ENCODE measurements at places on chromosomes 12 and 14. TPM values are rescaled to one million over a fixed set of nuclear protein-coding genes. Genes with fewer than 3 reads are reported as not detected.

GRCh38 chr12:89327486-89328094 lies 24.7 kb downstream of the DUSP6 start:
- no peak overlapping the region for H3K27ac ChIP-seq
- DNase-seq = no peak
- H3K36me3 ChIP-seq = no peaks in the 10 kb centered on the region
- no peaks in the 10 kb centered on the region for H3K27me3 ChIP-seq

TAS2R13 gene
- 2.5 TPM for total RNA-seq

- no peak for DNase-seq
- H3K36me3 ChIP-seq = peaks cover 50% of the 10 kb centered on the region
- H3K4me3 ChIP-seq = no peak overlapping the region
- H3K27me3 ChIP-seq = no peaks in the 10 kb centered on the region
- H3K27ac ChIP-seq = no peak overlapping the region
Measured at GRCh38 chr12:105212438-105212837, 23.5 kb downstream of the APPL2 start.

- H3K4me3 ChIP-seq = no peak overlapping the region
- H3K27me3 ChIP-seq = no peaks in the 10 kb centered on the region
- DNase-seq = no peak
- H3K27ac ChIP-seq = no peak overlapping the region
- H3K36me3 ChIP-seq = no peaks in the 10 kb centered on the region
- no peaks in the 10 kb centered on the region for H3K4me1 ChIP-seq
Measured at GRCh38 chr14:78005325-78005724, 164.8 kb upstream of the NRXN3 start.

DNA sequence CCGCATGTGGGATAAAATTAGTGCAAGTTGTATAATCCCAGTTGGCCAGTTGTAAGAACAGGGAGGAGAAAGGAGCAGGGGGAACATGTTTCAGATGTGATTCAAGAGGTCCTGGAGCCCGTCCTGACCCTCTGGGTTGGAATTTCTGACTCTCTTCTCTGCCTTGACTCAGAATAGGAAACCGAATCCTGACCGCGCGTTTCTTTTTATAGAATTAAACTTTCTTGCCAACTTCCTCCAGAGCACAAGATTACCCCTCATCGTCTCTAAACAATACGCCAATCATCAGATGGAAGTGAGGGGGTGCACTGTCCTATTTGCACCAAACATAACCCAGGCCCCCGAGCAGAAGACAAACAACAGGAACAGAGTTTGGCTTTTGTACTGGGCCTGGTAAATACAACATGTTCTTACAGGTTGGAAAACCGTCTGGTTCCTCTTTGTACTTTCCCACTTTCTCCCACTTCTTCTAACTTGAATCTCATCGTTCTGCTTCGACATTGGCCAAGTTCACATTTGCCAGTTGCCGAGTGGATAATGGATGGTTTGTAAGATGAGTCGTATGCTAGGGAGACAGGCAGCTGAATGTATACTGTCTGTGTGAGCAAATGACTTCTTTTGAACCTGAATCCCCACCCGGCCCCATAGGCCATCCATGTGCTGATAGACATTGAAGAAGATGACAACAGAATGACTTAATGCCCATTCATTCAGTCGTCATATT lies 42.6 kb upstream of the MED13L start:
- no peaks in the 10 kb centered on the region for H3K27me3 ChIP-seq
- no peak for DNase-seq
- no peaks in the 10 kb centered on the region for H3K36me3 ChIP-seq
- H3K27ac ChIP-seq = no peak overlapping the region
- no peak overlapping the region for H3K4me3 ChIP-seq

PZP gene
- not detected for total RNA-seq

DNA sequence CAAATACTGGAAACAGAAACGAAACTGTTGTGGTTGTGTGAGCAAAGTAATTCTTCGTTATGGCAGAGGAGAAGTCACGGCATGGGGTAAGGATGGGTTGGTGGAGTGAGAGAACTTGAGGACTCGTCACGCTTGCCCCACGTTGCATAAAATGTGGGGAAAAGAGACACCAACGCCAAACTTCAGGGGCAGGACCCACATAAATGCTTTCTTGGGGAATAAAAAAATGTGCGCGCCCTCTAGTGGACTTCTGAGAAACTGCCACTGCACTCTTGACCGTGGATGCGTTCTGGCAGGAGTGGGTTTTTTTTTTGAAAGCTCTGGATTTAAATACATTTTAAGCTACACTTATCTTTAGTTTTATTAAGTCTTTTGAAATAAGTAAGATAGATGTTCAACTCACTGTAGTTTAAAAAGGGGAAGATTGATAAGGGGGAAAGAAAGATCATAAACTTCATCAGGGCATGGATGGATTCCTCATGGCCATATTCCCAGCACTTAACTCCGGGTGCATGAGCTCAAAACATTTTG lies 4.1 kb upstream of the IGF1 start:
- H3K27me3 ChIP-seq = peaks cover 5% of the 10 kb centered on the region
- DNase-seq = peak; percentile 71
- H3K36me3 ChIP-seq = no peaks in the 10 kb centered on the region
- no peak overlapping the region for H3K27ac ChIP-seq

DNA sequence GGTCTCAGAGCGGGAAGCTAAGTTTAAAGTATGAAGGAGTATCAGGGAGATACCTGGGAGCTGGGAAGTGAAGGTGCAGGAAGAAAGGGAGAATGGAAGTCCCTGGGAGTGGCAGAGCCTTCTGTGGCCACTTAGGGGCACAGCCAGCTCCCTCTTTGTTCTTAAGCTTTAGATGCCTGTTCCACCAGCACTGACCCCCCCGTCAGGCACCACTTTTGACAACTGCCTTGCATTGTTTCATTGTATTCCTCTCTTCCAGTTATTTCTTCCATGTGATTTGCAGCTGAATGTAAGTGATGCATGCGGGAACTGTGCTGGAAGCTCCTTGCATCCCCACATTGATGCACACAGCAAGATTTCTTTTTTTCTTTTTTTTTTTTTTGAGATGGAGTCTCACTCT lies 2.6 kb downstream of the GALNT16 start:
- H3K36me3 ChIP-seq = no peaks in the 10 kb centered on the region
- H3K27ac ChIP-seq = no peak overlapping the region
- H3K4me3 ChIP-seq = no peak overlapping the region
- H3K4me1 ChIP-seq = peaks cover 9% of the 10 kb centered on the region

- H3K4me1 ChIP-seq = no peaks in the 10 kb centered on the region
- no peaks in the 10 kb centered on the region for H3K27me3 ChIP-seq
- H3K4me3 ChIP-seq = no peak overlapping the region
- DNase-seq = no peak
- H3K36me3 ChIP-seq = no peaks in the 10 kb centered on the region
- H3K27ac ChIP-seq = no peak overlapping the region
Measured at GRCh38 chr12:123896767-123897166, 75.9 kb downstream of the CCDC92 start.

GRCh38 chr14:68474741-68475140 lies 318.1 kb downstream of the ZFP36L1 start:
- no peak overlapping the region for H3K27ac ChIP-seq
- no peak for DNase-seq
- no peaks in the 10 kb centered on the region for H3K36me3 ChIP-seq
- no peaks in the 10 kb centered on the region for H3K27me3 ChIP-seq
- no peak overlapping the region for H3K4me3 ChIP-seq
- H3K4me1 ChIP-seq = peaks cover 22% of the 10 kb centered on the region

DNA sequence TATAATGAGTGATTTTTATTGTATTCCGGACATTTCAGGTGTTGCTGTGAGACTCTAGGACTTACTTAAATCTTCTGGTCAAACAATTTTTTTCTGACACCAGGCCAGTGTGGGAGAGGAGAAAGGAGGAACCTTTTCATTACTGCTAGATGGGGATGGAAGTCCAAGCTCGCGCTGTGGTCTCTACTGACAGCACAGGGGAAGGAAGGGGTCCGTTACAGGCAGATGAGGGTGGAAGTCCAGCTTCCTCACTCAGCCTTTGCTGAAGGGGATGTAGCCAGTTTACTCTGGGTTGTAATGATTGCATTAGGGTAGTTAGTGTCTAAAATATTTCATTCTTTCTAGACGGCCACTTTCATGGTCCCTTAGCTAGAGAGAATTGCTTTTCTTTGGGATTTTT lies 26.3 kb upstream of the ST8SIA1 start:
- no peaks in the 10 kb centered on the region for H3K36me3 ChIP-seq
- H3K27ac ChIP-seq = no peak overlapping the region
- no peaks in the 10 kb centered on the region for H3K4me1 ChIP-seq
- H3K4me3 ChIP-seq = no peak overlapping the region
- no peaks in the 10 kb centered on the region for H3K27me3 ChIP-seq
- DNase-seq = no peak

GRCh38 chr14:105993814-105994213 lies 467.4 kb downstream of the TMEM121 start:
- no peak overlapping the region for H3K4me3 ChIP-seq
- H3K36me3 ChIP-seq = no peaks in the 10 kb centered on the region
- peaks cover under 1% of the 10 kb centered on the region for H3K27me3 ChIP-seq

- H3K27ac ChIP-seq = no peak overlapping the region
- no peaks in the 10 kb centered on the region for H3K36me3 ChIP-seq
- no peak for DNase-seq
- no peak overlapping the region for H3K4me3 ChIP-seq
Measured at GRCh38 chr14:57560681-57561080, 67.0 kb upstream of the CCDC198 start.

GRCh38 chr12:75750716-75751306 lies 239.4 kb upstream of the KRR1 start:
- H3K27me3 ChIP-seq = no peaks in the 10 kb centered on the region
- no peak for DNase-seq
- H3K27ac ChIP-seq = no peak overlapping the region
- H3K4me1 ChIP-seq = no peaks in the 10 kb centered on the region
- no peak overlapping the region for H3K4me3 ChIP-seq

DNA sequence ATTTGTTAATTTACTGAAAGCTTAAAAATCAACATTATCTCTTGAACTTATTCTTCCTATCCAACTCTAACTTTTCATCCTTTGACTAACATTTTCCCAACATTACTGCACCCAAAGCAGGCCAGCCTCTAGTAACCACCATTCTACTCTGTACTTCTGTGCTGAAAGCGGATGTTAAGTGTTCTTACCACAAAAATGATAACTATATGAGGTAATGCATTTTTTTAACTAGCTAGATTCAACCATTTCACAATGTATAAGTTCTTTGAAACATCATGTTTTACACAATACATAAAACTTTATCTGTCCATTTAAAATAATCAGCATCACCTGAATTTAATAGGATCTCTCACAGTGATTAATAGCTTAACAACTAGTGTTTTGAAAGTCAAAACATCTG lies 468.5 kb upstream of the MGAT4C start:
- no peaks in the 10 kb centered on the region for H3K36me3 ChIP-seq
- no peak overlapping the region for H3K4me3 ChIP-seq
- DNase-seq = no peak

GRCh38 chr14:70020352-70021170 lies 141.3 kb downstream of the SMOC1 start:
- H3K36me3 ChIP-seq = no peaks in the 10 kb centered on the region
- H3K4me1 ChIP-seq = peaks cover 13% of the 10 kb centered on the region
- H3K4me3 ChIP-seq = no peak overlapping the region
- H3K27me3 ChIP-seq = no peaks in the 10 kb centered on the region

- no peak for DNase-seq
- no peaks in the 10 kb centered on the region for H3K36me3 ChIP-seq
- peaks cover under 1% of the 10 kb centered on the region for H3K4me1 ChIP-seq
Measured at GRCh38 chr14:50237427-50237826, 6.0 kb upstream of the SOS2 start.

- no peaks in the 10 kb centered on the region for H3K36me3 ChIP-seq
- H3K4me1 ChIP-seq = no peaks in the 10 kb centered on the region
- H3K4me3 ChIP-seq = no peak overlapping the region
- DNase-seq = no peak
- no peak overlapping the region for H3K27ac ChIP-seq
Measured at GRCh38 chr14:29706700-29707099, 220.9 kb downstream of the PRKD1 start.

DNA sequence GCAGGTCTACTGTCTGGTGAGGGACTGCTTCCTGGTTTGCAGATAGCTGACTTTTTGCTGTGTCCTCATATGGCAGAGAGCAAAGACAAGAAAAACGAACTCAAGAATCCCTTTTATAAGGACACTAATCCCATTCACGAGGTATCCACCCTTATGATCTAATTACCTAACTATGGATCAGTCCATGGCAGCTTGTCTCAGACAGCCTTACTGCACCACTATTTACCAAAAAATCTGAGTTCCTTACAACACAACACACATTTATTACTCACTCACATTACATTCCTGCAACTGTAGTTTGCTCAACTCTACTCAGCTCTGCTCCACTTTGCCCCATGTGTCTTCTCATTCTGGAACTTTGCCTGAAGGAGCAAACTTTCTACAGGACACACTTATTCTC lies 10.1 kb upstream of the SLC6A15 start:
- no peaks in the 10 kb centered on the region for H3K27me3 ChIP-seq
- H3K4me3 ChIP-seq = no peak overlapping the region
- H3K36me3 ChIP-seq = no peaks in the 10 kb centered on the region
- no peak for DNase-seq
- no peaks in the 10 kb centered on the region for H3K4me1 ChIP-seq

- no peak overlapping the region for H3K4me3 ChIP-seq
- peak; percentile 43 for DNase-seq
- H3K36me3 ChIP-seq = no peaks in the 10 kb centered on the region
- no peaks in the 10 kb centered on the region for H3K27me3 ChIP-seq
- peaks cover 14% of the 10 kb centered on the region for H3K4me1 ChIP-seq
- H3K27ac ChIP-seq = peak overlapping the region; percentile 28
Measured at GRCh38 chr12:24719293-24719721, 229.6 kb downstream of the BCAT1 start.

- DNase-seq = peak; percentile 19
- H3K27me3 ChIP-seq = no peaks in the 10 kb centered on the region
- peak overlapping the region; percentile 71 for H3K4me3 ChIP-seq
- H3K27ac ChIP-seq = peak overlapping the region; percentile 99
- peaks cover 38% of the 10 kb centered on the region for H3K36me3 ChIP-seq
Measured at GRCh38 chr14:75003250-75004027, 718 bp downstream of the EIF2B2 start.

- H3K27ac ChIP-seq = peak overlapping the region; percentile 55
- DNase-seq = no peak
- no peaks in the 10 kb centered on the region for H3K27me3 ChIP-seq
- H3K4me1 ChIP-seq = peaks cover 64% of the 10 kb centered on the region
- no peaks in the 10 kb centered on the region for H3K36me3 ChIP-seq
Measured at GRCh38 chr14:77043984-77044485, 15.5 kb upstream of the IRF2BPL start.

- no peaks in the 10 kb centered on the region for H3K4me1 ChIP-seq
- no peaks in the 10 kb centered on the region for H3K36me3 ChIP-seq
- no peak overlapping the region for H3K4me3 ChIP-seq
Measured at GRCh38 chr12:65526311-65526710, 247.8 kb downstream of the MSRB3 start.

GRCh38 chr12:108861878-108862587 lies 4.7 kb upstream of the SSH1 start:
- no peaks in the 10 kb centered on the region for H3K27me3 ChIP-seq
- H3K36me3 ChIP-seq = no peaks in the 10 kb centered on the region
- DNase-seq = no peak
- H3K4me3 ChIP-seq = no peak overlapping the region
- H3K27ac ChIP-seq = no peak overlapping the region

DNA sequence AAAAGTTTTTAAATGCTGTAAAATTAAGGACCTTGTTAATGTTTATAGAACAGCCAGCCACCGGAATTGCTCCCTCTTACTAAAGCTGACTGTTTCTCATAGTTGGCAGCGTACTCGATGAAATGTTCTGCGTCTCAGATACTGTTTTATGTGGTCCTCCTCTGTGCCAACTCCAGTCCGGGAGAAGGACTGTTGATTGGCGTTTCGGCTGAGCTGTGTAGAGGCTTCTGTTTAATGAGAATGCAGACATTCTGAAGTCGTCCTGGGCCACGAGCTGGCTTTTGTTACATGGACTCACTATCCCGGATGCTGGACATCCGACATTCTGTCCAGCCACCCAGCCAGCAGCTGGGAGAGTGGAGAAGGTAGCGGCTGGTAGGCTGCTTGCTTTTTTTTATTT lies 75.4 kb downstream of the WDR20 start:
- no peaks in the 10 kb centered on the region for H3K4me1 ChIP-seq
- H3K27me3 ChIP-seq = no peaks in the 10 kb centered on the region
- H3K27ac ChIP-seq = no peak overlapping the region
- no peak overlapping the region for H3K4me3 ChIP-seq
- DNase-seq = no peak

Data from natural killer cell (primary cell).